ENCODE measurements at places on chromosomes 4 and X. TPM values are rescaled to one million over a fixed set of nuclear protein-coding genes. Genes with fewer than 3 reads are reported as not detected.

DNA sequence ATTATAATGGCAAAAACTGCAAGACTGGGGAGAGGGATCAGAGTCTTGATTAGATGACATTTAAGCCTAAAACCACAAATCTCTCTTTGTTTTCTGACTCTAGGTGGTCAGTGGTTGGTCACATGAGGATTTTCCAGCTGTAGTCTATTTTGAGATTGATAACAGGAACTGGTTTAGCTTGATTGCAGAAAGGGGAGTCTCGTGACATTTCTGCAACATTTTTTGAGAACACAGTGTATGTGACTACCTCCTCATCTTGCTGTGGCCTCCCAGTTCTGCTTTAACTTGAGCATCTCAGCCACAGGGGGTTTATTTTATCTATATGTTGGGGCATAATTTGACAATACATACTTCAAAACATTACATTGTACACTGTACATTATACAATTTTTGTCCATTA is 726.4 kb upstream of the MAGEB2 start:
- H3K36me3 ChIP-seq, result no peaks in the 10 kb centered on the region
- no peak for DNase-seq
- no peak overlapping the region for H3K27ac ChIP-seq
- no peaks in the 10 kb centered on the region for H3K4me1 ChIP-seq

DNA sequence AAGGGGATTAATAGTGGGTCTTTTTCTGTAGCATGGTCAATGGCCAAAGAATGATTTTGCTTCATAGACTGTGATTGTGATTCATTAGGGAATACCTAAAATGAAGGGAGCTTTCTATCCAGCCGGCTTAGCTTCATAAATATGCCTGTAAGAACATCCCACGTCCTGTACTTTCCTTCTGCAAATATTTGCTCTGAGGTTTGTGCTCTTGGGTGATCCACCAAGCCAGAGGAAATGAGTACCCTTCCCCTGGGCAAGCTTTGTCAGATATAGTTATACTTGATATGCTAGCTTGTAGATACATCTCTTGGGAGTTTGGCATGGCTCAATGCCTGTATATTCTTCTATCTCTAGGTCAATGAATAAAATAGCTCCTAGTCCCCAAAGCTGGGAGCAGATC is 28.2 kb upstream of the SPARCL1 start:
- H3K4me1 ChIP-seq, result no peaks in the 10 kb centered on the region
- DNase-seq, result no peak
- no peaks in the 10 kb centered on the region for H3K36me3 ChIP-seq
- no peaks in the 10 kb centered on the region for H3K27me3 ChIP-seq
- no peak overlapping the region for H3K27ac ChIP-seq

DNA sequence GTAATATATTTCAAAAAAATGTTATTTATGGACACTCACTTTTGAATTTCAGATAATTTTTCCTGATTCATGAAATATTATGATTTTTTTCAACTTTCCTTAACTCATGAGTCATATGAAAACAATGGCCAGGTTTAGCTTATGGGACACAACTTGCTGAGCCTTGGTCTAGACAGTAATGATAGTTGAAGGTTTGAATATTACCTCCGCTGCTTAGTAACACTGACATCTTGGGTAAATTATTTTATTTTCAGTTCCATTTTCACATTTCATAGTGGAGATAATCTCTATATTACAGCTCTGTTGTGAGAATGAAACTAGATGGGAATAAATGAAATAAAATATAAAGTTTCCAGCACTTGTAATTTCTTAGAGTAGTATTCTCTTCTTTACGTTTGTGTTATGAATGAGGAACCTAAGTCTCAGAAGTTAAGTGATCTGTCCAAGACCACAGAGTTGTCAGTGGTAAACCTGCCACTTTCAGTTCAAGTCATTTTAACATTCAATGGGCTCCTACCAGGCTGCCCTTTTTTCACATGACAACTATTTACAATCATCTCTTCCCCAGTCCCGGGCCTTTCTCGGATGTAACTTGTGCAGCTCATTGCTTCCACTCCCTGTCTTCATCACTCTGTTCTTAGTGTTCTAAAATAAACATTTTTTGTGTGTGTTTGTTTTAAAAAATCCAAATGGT is 46.8 kb upstream of the GC start:
- H3K27ac ChIP-seq, result no peak overlapping the region
- no peaks in the 10 kb centered on the region for H3K36me3 ChIP-seq
- DNase-seq, result no peak
- H3K27me3 ChIP-seq, result no peaks in the 10 kb centered on the region

GRCh38 chr4:53489279-53489889 is 101.9 kb downstream of the LNX1 start:
- no peaks in the 10 kb centered on the region for H3K36me3 ChIP-seq
- DNase-seq, result peak; percentile 54
- H3K4me3 ChIP-seq, result no peak overlapping the region

DNA sequence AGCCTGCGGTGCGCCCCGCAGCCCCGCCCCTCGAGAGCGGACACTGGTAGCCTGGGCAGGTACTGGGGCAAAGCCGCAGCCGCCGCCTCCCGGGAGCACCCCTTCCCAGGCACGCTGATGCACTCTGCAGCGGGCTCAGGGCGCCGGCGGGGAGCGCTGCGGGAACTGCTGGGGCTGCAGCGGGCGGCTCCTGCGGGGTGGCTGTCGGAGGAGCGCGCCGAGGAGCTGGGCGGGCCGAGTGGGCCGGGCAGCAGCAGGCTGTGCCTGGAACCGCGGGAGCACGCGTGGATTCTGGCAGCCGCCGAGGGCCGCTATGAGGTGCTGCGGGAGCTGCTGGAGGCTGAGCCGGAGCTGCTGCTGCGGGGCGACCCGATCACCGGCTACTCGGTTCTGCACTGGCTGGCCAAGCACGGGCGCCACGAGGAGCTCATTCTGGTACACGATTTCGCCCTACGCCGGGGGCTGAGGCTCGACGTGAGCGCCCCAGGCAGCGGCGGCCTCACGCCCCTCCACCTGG is 401 bp downstream of the SOWAHD start:
- peak overlapping the region; percentile 54 for H3K4me3 ChIP-seq
- H3K36me3 ChIP-seq, result no peaks in the 10 kb centered on the region
- no peaks in the 10 kb centered on the region for H3K4me1 ChIP-seq
- no peaks in the 10 kb centered on the region for H3K27me3 ChIP-seq
- DNase-seq, result no peak

GRCh38 chr4:28250646-28251045 is 1390.0 kb downstream of the STIM2 start:
- DNase-seq, result no peak
- H3K36me3 ChIP-seq, result no peaks in the 10 kb centered on the region
- H3K27ac ChIP-seq, result no peak overlapping the region

- no peaks in the 10 kb centered on the region for H3K4me1 ChIP-seq
- DNase-seq, result no peak
- no peak overlapping the region for H3K27ac ChIP-seq
Measured at GRCh38 chr4:83785891-83786290, 250.0 kb downstream of the GPAT3 start.

DNA sequence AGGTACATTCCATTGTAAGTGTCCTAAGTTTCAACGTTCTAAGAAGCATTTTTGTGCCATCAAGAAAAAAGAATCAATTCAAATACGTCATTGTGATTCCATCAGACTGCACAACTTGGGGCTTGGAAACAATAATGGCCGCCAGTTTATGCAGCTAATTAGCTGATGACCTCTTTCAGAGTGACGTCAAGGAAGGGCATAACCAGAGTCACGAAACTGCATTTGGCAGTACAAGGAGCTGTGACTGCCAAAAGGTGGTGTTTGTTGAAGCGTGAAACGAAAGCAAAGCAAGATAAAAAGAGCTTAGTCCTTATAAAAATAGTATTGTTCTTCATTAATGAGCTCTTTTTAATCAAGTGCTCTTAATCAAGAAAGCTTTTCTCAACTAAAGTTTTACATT is 81.1 kb upstream of the SH3RF1 start:
- H3K4me3 ChIP-seq, result no peak overlapping the region
- H3K27ac ChIP-seq, result no peak overlapping the region
- H3K27me3 ChIP-seq, result no peaks in the 10 kb centered on the region
- peak; percentile 95 for DNase-seq
- no peaks in the 10 kb centered on the region for H3K4me1 ChIP-seq
- no peaks in the 10 kb centered on the region for H3K36me3 ChIP-seq

DNA sequence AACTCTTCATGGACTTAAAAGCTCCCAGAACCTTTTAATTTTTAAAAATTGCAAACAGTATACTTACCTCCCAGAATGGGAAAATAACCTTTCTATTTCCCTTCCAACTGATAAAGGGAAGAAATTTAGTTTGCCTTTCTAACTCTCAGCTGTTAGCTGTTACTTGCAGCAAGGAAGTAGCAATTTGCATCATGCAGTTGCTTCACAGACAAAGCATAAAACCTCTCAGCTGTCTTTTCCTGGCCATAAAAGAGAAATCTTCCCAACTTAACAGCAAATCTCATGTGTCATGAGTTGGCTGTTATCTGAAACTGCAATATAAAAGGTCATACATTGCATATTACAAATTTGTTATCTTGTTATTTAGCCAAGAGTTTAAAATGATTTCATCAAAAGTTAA is 18.4 kb downstream of the C4orf17 start:
- DNase-seq, result peak; percentile 68
- H3K36me3 ChIP-seq, result no peaks in the 10 kb centered on the region
- no peaks in the 10 kb centered on the region for H3K27me3 ChIP-seq
- no peak overlapping the region for H3K4me3 ChIP-seq
- no peaks in the 10 kb centered on the region for H3K4me1 ChIP-seq
- no peak overlapping the region for H3K27ac ChIP-seq

- no peaks in the 10 kb centered on the region for H3K4me1 ChIP-seq
- DNase-seq, result no peak
- no peaks in the 10 kb centered on the region for H3K36me3 ChIP-seq
- H3K27me3 ChIP-seq, result peaks cover 12% of the 10 kb centered on the region
- H3K4me3 ChIP-seq, result no peak overlapping the region
Measured at GRCh38 chrX:40474205-40474626, 106.6 kb upstream of the ATP6AP2 start.

DNA sequence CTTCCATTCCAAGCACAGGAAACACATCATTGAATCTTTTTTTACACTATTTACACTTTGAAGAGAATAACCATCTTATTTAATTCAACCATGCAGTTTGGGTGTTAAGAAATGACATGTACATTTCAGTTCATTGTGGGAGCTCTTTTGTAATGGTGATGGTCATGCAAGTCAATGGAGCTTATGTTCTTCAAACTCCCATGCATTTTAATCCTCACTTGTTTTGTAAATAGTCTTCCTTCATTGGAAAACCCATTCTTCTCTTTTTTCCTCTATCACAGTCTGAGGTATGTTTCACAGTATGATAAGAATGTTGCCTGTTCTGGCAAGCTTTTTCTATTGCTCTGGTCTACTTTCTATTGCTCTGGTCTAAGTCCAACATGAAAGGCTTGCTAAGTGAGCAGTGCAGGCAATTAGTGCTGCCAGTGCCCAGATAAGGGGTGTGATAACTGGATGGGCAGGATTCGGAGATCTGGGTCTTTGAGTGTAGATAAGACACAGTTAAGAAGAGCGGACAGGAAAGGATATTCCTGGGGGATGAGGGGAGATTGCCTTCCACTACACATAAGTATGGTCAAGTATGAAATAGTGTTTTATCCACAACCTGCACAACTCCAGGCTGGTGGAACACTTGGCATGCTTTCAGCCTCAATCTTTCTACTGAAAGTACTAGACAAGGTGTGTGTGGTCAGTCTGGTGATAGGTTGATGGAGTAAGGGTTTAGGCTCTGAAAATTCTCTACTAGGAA is 17.1 kb downstream of the AFP start:
- peak; percentile 56 for DNase-seq
- no peak overlapping the region for H3K27ac ChIP-seq
- no peak overlapping the region for H3K4me3 ChIP-seq
- H3K36me3 ChIP-seq, result no peaks in the 10 kb centered on the region
- no peaks in the 10 kb centered on the region for H3K27me3 ChIP-seq
- peaks cover 5% of the 10 kb centered on the region for H3K4me1 ChIP-seq

DNA sequence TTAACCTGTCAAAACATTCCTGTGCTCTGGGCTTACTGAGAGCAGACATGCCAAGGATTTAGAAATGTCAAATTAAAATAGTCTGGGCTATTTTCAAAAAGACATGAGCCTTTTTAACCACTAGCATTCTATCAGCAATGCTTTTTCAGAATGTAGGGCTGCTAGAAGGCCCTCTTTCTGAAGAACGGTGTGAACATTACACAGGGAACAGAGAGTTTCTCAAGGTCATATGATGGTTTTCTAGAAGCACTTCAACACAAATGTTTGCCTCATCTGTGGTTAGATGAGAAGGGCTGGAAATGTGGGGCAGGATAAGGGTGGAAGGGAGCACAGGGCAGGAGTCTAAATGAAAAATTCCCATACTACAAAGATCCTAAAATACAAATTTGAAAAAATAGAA is 39.3 kb downstream of the GRIA3 start:
- no peak overlapping the region for H3K4me3 ChIP-seq
- H3K36me3 ChIP-seq, result no peaks in the 10 kb centered on the region
- H3K27me3 ChIP-seq, result no peaks in the 10 kb centered on the region
- no peak for DNase-seq
- no peak overlapping the region for H3K27ac ChIP-seq

The GAGE1 gene
- not detected for total RNA-seq

The SRPK3 gene
- total RNA-seq, result 0.51 TPM

The RAB33A gene
- 18.3 TPM for total RNA-seq

The CXCL8 gene
- total RNA-seq, result 1.3 TPM

The PIGA gene
- 4.9 TPM for total RNA-seq

The XKRX gene
- under 0.01 TPM for total RNA-seq

The CXCL10 gene
- 0.33 TPM for total RNA-seq

All from fibroblast of lung (primary cell).